Endodermal cell (in vitro differentiated cells): ENCODE measurements at places on chromosomes 5 and 9. TPM values are rescaled to one million over a fixed set of nuclear protein-coding genes. Genes with fewer than 3 reads are reported as not detected.
A peak's percentile ranks its signal among the peaks of the same experiment; 100 is the strongest.

KCNIP1 gene
- total RNA-seq: 0.34 TPM in 1 of 2 replicates, not detected in the other

BASP1 gene
- total RNA-seq: 46.9 to 66.4 TPM (median 60.3 TPM) in 3 replicates

GRCh38 chr5:154168395-154168794 is 22.1 kb upstream of the GALNT10 start:
- H3K27ac ChIP-seq: no peak overlapping the region
- H3K4me1 ChIP-seq: peaks cover 23% of the 10 kb centered on the region
- no peak overlapping the region for H3K4me3 ChIP-seq
- no peaks in the 10 kb centered on the region for H3K27me3 ChIP-seq
- no peak for DNase-seq

- H3K27ac ChIP-seq: peak overlapping the region; percentile 79
- no peaks in the 10 kb centered on the region for H3K36me3 ChIP-seq
- peak; percentile 89 for DNase-seq
- H3K4me3 ChIP-seq: no peak overlapping the region
- H3K4me1 ChIP-seq: peaks cover 23% of the 10 kb centered on the region
Observed at GRCh38 chr9:113620377-113621161, 157.0 kb downstream of the RGS3 start.

GRCh38 chr9:71962328-71962727 is 50.9 kb downstream of the C9orf85 start:
- peaks cover 8% of the 10 kb centered on the region for H3K36me3 ChIP-seq
- no peaks in the 10 kb centered on the region for H3K27me3 ChIP-seq
- DNase-seq: no peak
- H3K27ac ChIP-seq: no peak overlapping the region
- H3K4me1 ChIP-seq: no peaks in the 10 kb centered on the region

DNA sequence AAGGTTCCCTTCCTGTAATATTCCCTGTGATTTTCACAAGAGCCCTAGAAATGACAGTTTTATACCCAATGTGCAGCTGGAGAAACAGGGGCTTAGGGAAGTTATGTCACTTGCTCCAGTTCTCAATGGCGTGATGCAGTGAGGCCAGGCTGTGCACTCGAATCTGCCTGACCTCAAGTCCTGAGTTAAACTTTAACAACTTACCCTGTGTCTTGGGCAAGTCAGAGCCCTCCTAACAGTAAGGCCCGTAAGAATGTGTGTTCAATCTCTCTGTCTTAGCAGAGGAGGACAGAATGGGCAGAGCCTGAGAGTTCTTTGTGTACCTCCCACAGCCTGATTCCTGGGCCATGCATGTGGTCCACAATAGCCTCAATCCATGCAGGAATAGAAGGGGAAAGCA is 181.1 kb downstream of the TRIM32 start:
- H3K36me3 ChIP-seq: no peaks in the 10 kb centered on the region
- H3K4me3 ChIP-seq: no peak overlapping the region
- no peaks in the 10 kb centered on the region for H3K27me3 ChIP-seq
- H3K4me1 ChIP-seq: no peaks in the 10 kb centered on the region

- DNase-seq: peak; percentile 90
- no peaks in the 10 kb centered on the region for H3K36me3 ChIP-seq
- no peak overlapping the region for H3K4me3 ChIP-seq
- H3K27ac ChIP-seq: no peak overlapping the region
Observed at GRCh38 chr5:180605554-180606214, 14.4 kb upstream of the SCGB3A1 start.
